Activated naive CD4-positive, alpha-beta T cell treated with anti-CD3 and anti-CD28 coated beads, Interleukin-2, amount 10 ng/mL, durations not matched to agents 7 days and 5 days (primary cell): ENCODE measurements at places on chromosomes 6 and 20.

- no peak for DNase-seq
Observed at GRCh38 chr6:72627539-72627938, 5.7 kb downstream of the KCNQ5 start.

- DNase-seq = no peak
Observed at GRCh38 chr20:62361799-62362589, 5.1 kb downstream of the LAMA5 start.

DNA sequence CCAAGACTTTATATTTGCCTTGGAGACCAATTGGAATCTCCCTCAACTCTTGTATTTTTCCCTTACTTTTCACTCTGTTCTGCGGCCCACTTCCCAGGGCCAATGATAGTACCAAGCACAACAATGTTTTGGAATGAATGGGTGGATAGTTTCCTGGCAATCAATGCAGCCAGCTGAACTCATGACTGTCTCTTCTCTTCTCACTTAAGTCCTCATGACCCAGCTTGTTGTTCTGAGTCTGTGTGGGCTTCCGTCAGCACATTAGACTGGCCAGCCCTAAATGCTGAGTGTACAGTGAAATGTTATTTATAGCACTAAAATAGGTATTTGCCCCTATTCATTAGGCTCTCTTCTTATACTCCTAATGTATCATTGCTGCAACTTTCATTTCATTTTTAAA, 5.6 kb upstream of the MBOAT1 start:
- no peak for DNase-seq

GRCh38 chr20:54250691-54251090, 42.8 kb downstream of the PFDN4 start:
- DNase-seq = no peak

- no peak for DNase-seq
Observed at GRCh38 chr6:70414813-70415212, 1.5 kb downstream of the FAM135A start.

DNA sequence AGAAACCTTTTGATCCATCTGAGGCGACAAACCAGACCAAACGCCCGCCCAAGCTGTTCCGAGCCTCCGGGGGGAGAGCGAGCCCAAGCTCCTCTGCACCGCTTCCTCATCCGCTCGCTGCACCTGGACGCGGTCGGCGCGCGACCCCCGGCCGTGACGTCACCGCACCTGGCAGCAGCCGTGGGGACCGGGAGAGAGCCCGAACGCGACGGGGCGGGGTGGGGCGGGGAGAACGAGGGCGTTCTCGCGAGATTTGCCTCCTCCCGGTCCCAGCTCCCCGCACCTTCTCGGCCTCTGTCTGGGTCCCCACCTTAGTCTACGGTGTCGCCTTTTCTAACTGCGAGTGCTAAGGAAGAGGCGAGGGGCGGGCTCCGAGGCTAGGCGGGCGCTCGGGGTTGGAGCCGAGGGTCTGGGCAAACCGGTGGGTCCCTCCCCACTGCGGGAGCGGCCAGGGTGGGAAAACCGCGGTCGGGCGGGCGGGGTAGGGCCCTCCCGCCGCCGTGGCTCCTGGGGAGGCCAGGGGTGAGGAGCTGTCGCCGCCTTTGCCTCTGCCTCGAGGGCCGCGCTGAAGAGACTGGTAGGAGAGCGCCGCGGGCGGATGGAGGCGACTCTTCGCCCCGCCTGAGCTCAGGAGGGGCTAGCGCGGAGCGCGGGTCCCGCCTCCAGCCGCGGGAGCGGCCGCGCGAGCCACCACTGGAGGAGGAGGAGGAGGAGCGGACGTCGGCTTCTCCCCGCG, at the start of gene CD2AP:
TSS of gene CD2AP (plus strand) at position 293 of the 736 bp plus-strand sequence. CDS start 456 bp downstream, outside the sequence.
- DNase-seq = peak; percentile 93

DNA sequence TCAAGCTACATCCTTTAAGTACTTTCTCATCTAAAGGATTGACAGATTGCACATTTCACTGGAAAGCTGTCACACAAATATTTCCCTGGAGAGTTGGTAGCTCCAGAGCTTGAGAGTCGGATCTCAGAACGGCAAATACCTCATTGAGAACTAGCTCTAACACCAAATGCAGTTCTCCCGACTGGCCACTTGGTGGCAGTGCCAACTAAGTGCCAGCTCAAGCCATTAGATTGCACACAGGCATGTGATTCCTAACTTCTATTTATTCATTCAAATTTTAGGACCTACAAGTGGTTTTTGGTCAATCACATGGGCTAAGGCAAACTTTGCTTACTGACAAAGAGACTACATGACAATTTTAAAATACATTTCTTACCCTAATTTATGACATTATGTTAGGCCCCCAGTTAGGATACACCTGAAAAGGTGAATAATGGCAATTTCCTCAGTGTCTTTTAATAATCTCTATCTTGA, 7.9 kb upstream of the MCHR2 start:
- DNase-seq = peak; percentile 44

GRCh38 chr20:63314015-63314471, 21.1 kb downstream of the COL20A1 start:
- DNase-seq = no peak

GRCh38 chr6:84639396-84639795, 125.0 kb downstream of the TBX18 start:
- no peak for DNase-seq

DNA sequence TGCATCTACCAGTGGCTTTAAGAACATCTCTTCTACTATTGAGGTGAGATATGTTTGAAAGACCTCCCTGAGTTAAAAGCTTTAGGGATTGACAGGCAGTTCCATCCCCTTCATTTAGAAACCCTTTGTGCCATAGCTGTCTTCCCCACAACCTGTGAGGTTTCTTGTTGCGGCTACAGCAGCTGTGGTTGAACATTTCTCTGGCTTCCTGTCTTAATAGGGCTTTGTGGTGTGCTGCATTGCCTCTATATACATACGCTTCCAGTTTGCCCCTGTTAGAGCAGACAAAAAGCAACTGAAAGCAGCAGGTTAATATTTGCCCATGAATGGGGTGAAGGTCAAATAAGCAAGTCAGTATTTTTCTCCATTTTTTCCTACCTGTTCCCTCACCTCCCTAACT, 210.2 kb downstream of the TMEM200A start:
- peak; percentile 84 for DNase-seq

- DNase-seq = no peak
Observed at GRCh38 chr20:53381568-53382262, 211.9 kb downstream of the ZNF217 start.

- peak; percentile 77 for DNase-seq
Observed at GRCh38 chr6:42104095-42104803, 38.2 kb downstream of the C6orf132 start.

DNA sequence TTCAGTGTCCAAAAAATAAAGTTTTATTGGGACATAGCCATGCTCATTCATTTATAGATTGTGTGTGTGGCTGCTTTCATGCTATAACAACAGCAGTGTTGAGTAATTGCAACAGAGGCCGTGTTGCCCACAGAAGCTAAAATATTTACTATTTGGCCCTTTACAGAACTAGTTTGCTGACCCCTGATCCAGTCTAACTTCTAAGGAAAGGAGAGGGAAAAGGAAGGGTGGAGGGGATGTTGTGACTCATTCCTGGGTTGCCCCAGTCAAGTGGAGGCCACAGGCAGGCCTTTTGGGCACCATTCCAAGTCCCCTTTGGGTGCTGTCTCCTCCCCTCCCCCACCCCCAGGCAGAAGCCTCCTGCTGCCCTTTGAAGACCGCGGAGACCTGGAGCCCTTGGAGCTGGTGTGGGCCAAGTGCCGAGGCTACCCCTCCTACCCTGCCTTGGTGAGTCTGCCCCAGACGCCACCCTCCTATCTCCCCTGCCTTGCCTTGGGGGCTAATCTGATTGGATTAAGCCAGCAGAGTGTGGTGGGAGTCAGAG, 28.4 kb downstream of the BRPF3 start:
- DNase-seq = no peak

DNA sequence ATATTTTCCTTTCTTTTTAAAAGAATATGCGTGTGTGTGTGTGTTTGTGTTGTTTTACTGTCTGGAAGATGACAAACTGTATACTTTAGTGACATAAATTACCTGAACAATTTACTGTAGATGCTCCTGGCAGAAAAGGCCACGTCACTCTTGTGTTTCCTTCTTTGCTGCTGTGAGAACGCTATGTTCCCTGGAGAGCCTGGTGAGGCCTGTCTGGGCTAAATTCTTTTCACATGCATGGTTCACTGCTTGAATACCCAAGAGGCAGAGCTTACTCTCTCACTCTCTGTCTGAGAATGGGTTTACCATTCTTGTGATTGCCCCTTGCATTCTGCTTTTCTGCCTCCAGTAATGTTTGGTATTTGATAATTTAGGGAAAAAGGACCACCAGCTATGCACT, 64.3 kb downstream of the EDN1 start:
- DNase-seq = no peak

- no peak for DNase-seq
Observed at GRCh38 chr6:53805016-53805415, 10.2 kb downstream of the LRRC1 start.

DNA sequence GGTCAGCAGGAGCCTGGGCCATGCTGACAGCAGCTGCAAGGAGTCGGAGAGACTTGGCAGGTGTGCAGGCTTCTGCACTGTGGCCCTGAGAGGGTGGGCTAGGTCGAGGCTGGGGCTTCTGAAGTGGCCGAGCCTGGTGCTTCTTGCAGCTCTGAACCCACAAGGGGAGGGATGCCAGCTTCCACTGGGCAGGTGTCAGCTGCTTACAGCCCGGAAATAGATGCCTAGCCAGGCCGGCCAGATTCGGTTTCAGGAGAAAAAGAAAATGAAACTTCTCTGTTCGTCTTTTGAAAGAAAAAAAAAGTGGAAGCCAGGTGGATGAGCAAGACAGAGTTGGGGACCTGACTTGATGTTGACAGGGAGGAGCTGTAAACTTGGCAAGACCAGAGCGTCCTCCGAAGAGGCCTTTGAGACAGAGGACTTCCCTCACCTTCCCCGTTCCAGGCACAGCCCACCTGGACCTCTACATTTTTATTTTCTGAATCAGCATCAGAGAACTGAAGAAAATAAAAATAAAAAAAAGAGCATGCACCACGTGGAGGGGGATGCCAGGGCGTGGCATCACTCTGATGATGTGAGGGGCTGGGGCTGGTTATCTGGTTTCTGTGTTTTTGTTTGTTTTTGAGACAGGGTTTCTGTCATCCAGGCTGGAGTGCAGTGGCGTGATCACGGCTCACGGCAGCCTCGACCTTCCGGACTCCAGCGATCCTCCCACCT, at the start of gene ZBP1:
TSS of gene ZBP1 (minus strand) at position 153 of the 717 bp plus-strand sequence. CDS start at position 22, 131 bp downstream.
- peak; percentile 86 for DNase-seq

- no peak for DNase-seq
Observed at GRCh38 chr6:133079901-133080300, 161.3 kb upstream of the EYA4 start.

DNA sequence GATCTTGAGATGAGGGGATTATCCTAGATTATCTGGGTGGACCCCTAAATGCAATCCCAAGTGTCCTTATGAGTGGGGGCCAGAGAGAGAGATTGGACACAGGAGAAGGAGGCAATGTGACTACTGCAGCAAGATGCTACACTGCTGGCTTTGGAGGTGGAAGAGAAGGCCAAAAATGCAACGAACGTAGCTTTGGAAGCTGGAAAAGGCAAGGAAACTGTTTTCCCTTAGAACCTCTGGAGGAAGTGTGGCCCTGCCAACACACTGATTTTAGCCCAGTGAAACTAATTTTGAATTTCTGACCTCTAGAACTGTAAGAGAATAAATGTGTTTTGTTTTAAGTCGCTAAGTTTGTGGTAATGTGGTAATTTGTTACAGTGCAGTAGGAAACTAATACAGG, 15.7 kb downstream of the PPARD start:
- DNase-seq = no peak

- no peak for DNase-seq
Observed at GRCh38 chr6:125918230-125918629, 38.3 kb upstream of the HINT3 start.

DNA sequence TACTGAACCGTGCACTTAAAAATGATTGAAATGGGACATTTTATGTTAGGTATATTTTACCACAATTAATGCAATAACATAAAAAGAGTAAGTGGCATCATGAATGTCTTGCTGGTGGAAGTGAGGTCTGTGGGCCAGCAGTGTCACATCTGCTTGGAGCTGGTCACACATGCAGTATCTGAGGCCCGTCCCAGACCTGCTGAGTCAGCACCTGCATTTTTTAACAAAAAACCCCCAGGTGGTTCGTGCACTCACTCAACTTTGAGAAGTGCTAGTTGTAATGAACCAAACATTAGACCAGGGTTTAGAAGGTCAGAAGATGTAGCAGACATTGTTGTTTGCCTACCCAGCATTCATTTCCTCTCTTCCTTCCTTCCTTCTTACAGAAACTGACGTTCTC, 21.0 kb downstream of the BANF2 start:
- no peak for DNase-seq

DNA sequence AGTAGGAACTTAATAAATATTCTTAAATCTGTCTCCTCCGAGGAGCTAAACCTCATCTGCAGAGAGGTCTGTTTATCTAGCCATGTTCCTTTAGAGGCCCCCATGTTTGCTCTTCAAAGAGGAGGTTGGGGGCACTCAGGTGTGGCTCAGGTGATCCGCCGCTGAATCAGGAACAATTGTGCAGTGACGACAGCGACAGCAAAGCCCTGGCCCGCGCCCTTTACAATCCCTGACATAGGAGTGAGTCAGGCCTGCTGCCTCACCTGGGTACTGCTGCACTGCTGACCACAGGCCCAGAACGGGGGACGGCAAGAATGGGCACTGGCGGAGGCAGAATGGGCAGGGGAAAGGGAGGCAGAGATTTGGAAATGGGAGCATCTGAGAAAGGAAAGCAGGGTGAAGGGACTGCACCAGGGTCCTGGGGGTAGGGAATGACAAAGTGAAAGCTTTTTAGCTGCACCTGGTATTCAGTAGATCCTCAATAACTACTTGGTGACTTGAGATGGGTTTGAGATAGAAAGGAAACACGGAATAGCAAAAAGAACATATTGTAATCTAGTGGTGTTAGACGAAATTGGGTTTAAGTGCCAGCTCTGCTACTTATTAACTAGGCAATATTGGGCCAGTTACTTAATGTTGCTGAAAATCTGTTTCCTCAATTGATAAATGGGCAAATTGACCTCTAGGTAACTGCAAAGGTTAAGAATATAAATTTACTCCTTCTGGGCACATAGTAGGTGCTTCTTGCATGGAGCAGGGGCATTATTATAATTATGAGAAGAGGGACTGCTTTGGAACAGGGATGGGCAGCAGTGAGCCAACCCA, 5.4 kb upstream of the IER3 start:
- no peak for DNase-seq

GRCh38 chr20:15556869-15557268, 1016.4 kb downstream of the KIF16B start:
- DNase-seq = no peak

GRCh38 chr6:154602296-154602695, 91.8 kb upstream of the CNKSR3 start:
- no peak for DNase-seq

DNA sequence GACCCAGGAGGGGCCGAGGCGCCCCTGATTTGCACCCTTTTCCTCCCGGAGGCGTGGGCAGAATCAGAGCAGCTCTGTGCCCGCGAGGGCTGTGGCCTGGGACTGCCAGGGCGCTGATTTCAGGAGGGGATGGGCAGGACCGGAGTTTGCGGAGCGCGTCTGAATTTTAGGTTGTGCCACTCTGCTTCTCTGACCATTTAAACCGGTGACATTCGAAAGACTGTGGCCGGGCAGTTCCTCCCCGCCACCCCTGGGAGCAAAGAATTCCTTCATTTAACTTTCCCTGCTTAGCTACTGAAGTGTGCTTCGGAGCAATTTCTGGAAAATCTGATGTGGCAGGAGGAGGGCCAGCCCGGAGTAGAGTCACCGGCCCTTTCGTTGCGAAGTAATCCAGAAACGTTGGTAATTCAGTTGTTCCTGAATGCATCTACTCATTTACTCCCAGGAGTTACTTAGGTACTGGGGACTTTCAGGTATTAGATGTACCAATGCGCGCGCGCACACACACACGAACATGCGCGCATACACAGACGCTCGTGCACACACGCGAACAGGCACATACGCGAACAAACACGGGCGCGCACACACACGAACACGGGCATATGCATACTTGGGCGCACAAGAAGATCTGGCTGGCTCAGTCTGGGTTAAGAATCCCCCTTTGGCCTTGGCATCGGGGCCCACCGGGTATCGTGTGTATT, 568 bp downstream of the CCDC170 start:
- DNase-seq = peak; percentile 61
